Pulmonary artery endothelial cell (primary cell): ENCODE measurements at places on chromosomes 2 and 18. TPM values are rescaled to one million over a fixed set of nuclear protein-coding genes. Genes with fewer than 3 reads are reported as not detected.

DNA sequence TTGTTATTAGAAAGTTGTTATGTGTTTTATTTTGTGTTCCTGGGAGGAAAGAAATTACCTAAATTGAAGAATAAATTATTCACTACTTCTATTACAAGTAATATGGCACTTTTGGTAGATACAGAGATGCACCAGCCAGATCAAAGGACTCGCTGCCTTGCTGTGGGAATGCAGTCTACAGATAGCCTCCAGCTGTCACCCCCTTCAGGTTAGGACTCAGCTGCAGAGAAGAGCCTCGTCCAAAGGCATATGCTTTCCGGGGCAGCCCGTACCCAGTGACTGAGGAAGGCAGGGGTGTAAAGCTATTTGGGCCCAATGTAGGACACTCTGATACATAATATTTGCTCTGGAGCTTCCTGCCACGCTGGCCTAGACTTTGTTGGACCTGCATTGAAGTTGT lies 90.2 kb downstream of the CCDC148 start:
- no peak for DNase-seq

DNA sequence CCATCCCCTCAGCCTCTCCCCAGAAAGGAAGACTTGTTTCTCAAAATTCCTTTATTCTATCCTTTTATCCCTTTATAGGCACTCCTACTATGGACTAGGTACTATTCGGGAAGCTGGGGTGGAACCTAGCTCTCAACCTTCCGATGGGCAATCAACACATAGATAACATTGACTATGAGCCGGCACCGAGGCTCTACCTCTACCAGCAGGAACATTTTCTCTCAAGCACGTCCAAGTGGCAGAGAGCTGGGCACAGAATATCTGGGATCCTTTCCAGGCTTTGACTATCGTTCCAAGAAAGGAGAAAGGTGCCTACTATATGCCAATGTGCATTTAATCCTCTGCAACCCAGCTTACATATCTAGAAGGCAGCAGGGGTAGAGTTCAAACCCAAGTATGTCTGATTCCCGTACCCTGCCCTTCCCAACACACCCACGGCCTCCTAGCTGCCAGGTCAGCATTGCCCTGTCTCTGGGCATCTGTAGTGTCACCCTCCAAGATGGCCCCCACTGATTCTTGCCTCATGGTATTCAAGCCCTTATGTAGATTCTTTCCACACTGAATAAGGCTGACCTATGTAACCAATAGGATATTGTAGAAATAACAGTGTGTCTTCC lies 28.3 kb downstream of the TNS1 start:
- DNase-seq, result no peak

DNA sequence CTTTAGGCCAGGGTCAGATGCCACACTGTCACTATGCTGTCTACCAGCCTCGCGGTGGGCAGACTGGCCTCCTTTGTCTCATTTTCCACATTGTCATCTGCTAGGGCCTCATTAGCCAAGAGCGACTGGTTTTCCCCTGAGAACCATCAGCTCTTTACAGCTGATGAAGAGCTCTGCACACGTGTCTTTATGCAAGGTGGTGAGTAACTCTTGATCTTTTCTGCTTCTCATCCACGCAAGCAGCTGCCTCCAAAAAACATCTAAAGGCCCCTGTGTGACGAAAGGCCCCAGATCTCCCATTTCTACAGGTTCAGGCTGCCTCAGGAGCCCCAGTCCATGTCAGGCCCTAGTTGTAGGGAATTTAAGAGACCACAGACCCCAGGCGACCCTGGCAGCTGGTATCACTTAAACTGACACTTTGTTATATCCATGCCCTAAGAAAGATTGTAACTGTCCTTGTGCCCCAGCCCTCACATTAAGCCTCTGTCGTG lies 52.9 kb downstream of the DPYSL5 start:
- DNase-seq, result no peak

DNA sequence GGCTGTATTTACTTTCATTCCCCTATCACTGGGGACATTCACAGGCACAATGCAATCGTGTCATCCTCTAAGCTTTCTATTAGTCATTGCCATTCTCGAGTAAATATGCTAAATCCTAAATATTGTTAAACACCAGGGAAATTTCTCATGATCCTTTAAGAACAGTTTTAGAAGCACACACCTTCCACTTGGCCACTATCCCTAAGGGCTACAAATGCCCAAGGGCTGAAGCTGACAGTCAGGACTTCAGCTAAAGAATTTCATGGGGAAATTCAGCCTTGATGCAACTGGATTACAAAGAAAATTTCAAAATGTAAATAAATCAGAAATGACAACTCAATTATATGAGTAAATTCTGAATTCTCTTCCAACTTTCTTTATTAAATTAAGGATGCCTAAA lies 163.1 kb upstream of the PID1 start:
- no peak for DNase-seq

DNA sequence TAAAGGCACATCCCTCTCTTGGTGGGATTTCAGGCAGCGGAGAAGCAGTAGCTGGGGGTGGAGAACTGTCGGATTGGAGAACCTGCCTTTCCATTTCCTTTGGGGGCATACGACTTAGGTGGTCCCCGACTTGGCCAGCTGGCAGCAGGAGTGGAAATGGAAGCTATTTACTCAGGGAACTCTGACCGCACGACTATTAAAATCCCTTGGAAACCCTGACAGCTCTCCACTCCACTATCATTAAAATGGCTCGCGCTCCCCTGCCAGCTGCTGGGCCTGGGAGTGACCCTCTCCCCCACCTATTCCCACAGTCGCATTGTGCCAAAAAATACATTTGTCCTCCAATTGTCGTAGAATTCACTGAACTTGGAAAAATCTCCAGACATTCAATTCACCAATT lies 77.7 kb upstream of the APCDD1 start:
- no peak for DNase-seq

GRCh38 chr2:160428405-160428763 lies 65.2 kb downstream of the RBMS1 start:
- DNase-seq, result no peak

GRCh38 chr2:180907731-180908130 lies 72.7 kb upstream of the UBE2E3 start:
- no peak for DNase-seq

Gene RBKS
- total RNA-seq, result 0.67 and 0.79 TPM in 2 replicates

Gene ANO7
- total RNA-seq, result 0.25 and 0.59 TPM in 2 replicates

GRCh38 chr2:72827966-72828646 lies 2.3 kb upstream of the EXOC6B start:
- DNase-seq, result no peak

Gene TNS1
- total RNA-seq, result 26.2 and 30.4 TPM in 2 replicates

Gene TMEM17
- total RNA-seq, result 0.63 and 1.5 TPM in 2 replicates

GRCh38 chr2:95374451-95374920 lies 28.0 kb upstream of the FAHD2A start:
- DNase-seq, result no peak
